ENCODE measurements at places on chromosomes 1 and 21.

DNA sequence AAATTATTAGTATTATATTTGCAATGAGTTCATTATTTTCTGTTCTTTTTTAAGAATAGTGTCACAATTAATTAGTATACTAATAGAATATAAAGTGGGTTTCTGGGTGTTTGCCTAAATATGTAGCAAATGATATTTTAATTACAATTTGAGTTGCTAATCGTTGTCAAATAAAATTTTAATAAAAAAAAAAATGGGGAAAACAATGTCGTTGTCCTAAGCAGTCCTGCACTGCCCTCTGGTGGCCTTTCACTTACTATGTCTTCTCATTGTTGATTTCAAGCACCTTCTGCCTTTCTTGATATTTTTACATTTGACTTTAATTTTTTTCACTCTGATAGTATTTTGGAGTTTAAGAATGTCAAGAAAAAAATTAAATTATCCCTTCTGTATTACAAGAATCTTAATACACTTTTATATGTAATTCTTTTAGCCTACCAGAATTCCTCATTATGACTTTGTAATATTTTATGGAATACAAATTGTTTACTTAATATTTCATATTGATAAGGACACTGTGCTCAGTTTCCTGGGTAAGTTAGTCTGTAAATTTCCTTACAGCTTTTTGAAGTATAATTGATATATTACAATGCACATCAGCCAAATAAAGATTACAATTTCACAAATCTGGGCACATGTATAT lies 104.5 kb upstream of the FMN2 start:
- DNase-seq, result no peak

DNA sequence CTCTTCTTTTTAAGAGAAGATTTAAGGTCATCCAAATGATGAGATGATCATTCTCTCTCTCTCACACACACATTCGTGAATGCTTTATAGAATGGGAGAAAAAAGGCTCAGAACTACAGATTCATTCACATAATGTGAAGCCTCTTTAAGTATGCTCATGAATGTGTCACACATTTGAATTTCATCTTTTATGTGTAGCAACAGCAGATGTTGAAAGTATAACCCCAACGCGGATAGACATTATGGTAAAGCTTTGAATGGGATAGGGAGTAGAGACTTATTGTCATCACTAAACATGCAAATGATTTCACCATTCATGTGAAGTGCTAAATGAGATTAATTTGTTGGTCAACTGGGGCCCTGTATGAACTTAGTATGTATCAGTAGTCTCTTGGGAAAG lies 15.7 kb upstream of the PKN2 start:
- DNase-seq, result no peak

DNA sequence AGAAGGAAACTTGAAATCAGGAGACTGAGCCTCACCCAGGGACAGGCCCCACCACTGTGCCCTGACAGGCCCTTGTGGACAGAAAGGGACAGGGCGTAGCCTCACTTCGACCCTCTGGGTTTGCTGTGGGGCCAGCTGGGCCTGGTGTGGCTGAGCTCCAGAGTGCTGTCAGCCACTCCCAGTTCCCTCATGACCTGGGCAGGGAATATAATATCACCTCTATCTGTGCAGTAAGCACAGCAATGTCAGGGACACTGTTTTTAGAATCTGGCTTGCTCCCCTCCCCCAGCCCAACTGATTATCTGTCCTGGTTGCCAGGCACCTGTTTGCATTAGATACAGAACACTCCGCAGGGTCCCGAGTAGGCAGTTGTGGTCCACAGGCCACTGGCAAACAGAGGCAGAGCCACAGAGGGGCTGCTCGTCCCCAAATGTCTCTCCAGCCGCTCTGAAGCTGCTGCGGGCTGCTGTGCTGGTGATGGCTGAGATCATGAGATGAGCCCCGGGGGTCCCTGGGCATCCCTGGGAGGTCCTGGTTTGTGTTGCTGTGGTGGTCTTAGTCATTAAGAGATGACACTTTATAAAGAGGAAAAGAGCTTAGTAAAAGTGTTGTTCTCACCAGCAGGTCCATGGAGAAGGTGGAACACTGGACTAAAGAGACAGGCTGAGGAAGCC lies 51.6 kb downstream of the ETS2 start:
- no peak for DNase-seq

DNA sequence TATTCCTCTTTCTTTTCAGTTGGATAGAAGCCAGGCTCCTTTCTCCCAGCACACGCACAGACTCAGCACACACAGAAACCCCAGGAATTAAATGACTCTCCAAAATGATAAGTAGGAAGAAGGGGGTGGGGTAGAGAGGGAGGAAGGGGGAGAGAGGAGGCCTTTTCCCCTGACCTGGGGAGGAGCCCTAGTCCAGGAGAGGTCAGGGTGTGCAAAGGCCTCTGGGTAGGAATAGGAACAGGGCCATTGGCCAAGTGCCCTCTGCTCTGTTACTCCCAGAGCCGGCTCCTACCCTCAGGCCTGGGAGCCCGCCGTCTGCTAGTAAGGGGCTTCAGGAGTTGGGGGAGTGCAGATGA lies 35.6 kb upstream of the PUM1 start:
- no peak for DNase-seq

All from activated naive CD8-positive, alpha-beta T cell treated with anti-CD3 and anti-CD28 coated beads, Interleukin-2, amount 10 ng/mL, durations not matched to agents 7 days and 5 days (primary cell).